Fibroblast of the aortic adventitia (primary cell): ENCODE measurements at places on chromosomes 16 and 17. TPM values are rescaled to one million over a fixed set of nuclear protein-coding genes. Genes with fewer than 3 reads are reported as not detected.

TLCD3B gene
- 0.18 TPM in 1 of 2 replicates, not detected in the other for total RNA-seq

SLC6A4 gene
- total RNA-seq: 0.41 and 23.8 TPM in 2 replicates

CLEC19A gene
- total RNA-seq: not detected in 2 replicates

NKD1 gene
- 0.09 TPM in 1 of 2 replicates, not detected in the other for total RNA-seq

FBXO39 gene
- 0.09 and 0.57 TPM in 2 replicates for total RNA-seq
